ENCODE measurements at places on chromosomes 2 and 18.

GRCh38 chr2:96085541-96086355 lies 30.6 kb downstream of the ADRA2B start:
- no peak for DNase-seq

GRCh38 chr2:32760628-32761027 lies 132.8 kb downstream of the TTC27 start:
- no peak for DNase-seq

DNA sequence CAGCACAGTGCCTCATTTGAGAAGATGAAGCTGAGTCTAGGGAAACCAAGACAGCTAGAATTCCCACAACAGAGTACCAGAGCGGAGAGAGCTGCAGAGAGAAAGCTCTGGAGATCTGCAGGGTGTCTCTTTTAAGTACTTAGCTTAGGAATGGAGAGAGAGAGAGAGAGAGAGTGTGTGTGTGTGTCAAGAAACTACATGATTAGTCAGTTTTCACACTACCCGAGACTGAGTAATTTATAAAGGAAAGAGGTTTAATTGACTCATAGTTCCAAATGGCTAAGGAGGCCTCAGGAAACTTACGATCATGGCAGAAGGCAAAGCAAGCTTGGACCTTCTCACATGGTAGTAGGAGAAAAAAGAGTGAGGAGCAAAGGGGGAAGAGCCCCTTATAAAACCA lies 64.0 kb downstream of the HIBCH start:
- DNase-seq = peak; percentile 67

DNA sequence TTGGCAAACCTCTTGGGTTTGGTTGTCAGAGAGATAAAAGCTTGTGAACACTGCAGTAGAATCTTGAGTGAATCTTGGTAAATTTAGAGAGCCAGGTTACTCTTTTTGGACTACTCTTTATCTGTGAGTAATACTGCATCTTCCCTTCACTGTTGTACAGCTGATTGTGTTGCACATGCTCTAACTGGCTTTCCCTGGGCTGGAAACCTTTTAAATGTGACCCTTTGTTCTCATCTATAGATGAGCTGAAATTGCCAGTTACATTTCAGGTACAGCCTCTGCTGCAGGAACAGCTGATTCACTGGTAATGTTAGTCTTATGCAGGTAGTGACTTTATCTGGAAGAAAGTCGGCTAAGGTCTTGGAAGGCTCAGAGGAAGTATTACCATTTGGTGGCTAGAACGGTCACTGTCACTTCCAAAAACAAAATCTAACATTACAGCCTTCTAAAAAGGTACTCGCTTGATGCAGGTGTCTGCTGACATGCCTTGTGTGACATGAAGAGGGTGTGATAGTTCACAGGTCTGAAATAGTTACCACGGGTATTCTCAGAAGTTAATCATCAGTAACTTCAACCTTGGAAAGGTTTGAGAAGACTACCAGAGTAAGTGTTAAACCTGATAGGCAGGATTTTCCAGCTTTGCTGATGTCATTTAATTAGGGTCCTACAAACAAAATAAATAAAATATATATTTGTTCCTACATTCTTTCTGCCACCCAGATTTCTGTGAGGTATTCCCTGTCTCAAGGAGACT lies 851.1 kb downstream of the SLC4A3 start:
- no peak for DNase-seq

DNA sequence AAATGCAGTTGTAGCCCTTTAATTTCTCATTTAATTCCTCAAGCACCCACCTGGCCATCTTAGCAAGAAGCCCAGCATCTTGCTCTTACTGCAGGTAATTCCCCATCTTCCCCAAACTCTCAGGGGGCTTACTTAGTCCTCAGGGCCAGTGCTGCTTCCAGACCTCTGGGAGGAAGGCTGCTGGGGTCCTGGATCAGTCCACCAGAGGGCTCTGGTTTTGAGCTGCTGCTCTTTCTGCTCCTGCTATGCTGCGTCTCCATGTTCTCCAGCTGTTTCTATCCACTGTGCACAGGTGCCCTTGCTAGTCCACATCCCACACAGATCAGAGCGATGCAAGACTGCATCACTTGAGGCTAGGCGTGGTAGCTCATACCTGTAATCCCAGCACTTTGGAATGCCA lies 34.5 kb upstream of the TMEM87B start:
- DNase-seq = no peak

DNA sequence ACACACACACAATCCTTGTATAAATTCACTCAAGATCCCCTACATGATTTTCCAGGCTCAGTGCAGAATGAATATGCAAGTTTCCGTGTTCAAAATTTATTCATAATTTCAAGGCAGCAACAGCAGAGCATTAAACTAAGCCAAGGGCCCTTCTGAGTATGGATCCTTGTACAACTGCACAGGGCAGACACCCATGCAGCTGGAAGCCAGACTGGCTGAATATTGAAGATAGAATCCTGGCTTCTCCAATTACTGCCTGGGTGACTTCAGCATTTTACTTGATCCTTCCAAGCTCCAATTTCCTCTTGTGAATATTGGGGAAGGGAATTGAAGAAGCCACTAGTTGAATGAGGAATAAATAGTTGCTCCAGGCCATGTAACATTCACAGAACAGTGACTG lies 267.9 kb upstream of the REG3G start:
- no peak for DNase-seq

- DNase-seq = no peak
Observed at GRCh38 chr2:73728043-73728442, 9.1 kb downstream of the TPRKB start.

GRCh38 chr2:29606104-29607037 lies 315.0 kb downstream of the ALK start:
- no peak for DNase-seq

GRCh38 chr2:223300326-223300725 lies 248.3 kb downstream of the KCNE4 start:
- no peak for DNase-seq

DNA sequence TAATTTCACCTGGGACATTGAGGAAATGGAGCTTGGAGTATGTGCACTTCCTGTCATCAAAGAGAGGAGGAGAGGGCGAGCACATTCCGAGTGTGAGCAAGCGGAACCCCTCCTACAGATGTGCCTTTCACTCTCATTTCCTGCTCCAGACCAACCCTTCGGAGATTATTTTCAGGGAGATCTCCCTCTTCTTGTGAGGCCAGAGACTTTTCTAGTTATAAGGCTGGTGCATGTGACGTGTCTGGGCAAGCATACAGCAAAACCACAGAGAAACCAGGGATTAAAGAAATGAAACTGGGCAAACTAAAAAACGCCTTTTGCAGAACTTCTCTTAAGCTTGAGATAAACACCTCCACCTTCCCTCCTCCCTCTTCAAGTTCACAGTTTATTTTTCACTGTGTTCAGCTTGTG lies 409.2 kb upstream of the TCF4 start:
- no peak for DNase-seq

- no peak for DNase-seq
Observed at GRCh38 chr18:8361941-8362471, 247.2 kb upstream of the RAB12 start.

- no peak for DNase-seq
Observed at GRCh38 chr18:13431886-13432285, 213.3 kb downstream of the LDLRAD4 start.

GRCh38 chr2:171004363-171004762 lies 75.3 kb downstream of the GORASP2 start:
- no peak for DNase-seq

DNA sequence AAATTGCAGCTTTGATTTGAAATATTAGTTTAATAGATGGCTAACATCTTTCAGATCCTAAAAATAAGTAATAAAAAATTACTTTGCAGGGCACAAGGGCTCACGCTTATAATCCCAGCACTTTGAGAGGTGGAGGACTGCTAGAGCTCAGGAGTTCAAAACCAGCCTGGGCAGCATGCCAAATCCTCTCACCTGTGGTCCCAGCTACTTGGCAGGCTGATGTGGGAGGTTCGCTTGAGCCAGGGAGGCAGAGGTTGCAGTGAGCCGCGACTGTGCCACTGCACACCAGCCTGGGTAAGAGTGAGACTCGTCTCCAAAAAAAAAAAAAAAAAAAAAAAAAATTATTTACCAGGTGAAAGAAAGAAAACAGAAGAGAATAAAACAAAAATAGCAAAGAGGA lies 449.8 kb downstream of the NRXN1 start:
- DNase-seq = no peak

DNA sequence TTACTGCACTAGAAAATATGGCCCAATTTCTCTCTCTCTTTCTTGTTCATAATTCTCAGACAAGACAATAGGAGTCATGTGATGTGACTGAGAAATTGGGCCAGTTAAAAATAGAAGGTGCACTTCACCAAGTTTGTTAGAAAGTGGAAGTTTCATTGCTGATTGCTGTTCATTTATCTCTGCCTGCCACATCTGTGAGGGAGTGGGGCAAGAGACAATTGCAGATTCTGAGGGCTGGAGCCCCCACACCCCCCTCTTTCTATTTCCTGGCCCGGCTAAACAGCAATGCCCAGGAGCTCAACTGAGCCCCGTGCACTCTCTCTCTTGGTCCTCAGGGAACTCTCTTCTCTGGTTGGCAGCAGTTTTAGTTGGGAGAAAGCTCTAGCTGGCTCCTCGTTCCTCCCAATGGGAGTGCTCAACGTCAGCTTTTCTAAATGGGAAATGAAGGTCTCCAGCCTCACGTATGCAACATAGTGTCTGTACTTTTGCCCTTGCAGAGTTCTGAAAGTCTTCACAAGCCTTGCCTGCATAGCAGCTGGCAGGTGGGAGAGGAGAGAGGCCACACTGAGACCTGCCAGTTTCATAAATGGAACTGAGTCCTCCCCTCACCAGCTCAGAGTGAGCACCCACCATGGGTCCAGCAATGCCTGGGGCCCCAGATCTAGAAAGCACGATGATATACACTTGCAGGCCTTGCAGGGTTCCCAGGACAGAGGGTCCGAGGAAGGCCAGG lies 115.7 kb downstream of the MYCN start:
- no peak for DNase-seq

GRCh38 chr2:192577706-192578105 lies 383.0 kb upstream of the TMEFF2 start:
- no peak for DNase-seq

GRCh38 chr2:112162956-112163355 lies 24.8 kb downstream of the FBLN7 start:
- no peak for DNase-seq

DNA sequence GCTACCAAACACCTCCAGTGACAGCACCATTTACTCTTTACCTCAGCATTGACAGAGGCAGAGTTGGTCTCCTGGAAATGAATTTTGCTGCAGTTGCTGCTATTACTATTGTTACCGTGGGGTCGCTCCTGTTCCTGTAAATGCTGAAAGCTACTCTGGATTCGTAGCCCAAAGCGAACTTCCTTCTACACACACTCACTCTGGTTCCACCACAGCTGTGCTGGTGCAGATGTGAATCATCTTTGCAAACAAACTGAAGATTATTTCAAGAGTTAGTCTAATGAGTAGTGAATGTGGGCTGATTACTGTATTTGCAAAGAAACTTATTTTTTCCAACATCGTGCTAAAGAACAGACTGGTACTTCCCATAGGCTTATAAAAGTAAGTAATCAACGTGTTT lies 304.0 kb downstream of the LPIN1 start:
- DNase-seq = no peak

DNA sequence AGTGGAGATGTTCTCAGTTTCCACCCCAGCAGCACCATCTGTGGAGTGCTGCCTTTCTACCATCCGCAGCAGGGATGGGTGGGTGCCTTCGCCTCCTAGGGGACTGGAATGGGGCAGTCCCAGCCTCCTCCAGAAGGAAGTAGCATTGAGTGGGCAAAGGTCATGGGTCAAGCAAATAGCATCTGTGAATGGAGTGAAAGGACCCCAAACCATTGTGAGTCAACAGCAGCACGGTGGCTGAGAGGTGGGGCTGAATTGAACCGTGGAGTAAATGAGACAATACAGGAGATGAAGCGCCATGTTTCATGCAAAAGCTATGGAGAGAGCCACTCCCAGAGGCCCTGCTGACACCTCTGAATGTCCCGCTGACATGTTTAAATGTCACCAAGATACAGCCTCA lies 9.7 kb downstream of the GPR55 start:
- no peak for DNase-seq

- peak; percentile 93 for DNase-seq
Observed at GRCh38 chr18:77067291-77068061, 65.1 kb downstream of the MBP start.

DNA sequence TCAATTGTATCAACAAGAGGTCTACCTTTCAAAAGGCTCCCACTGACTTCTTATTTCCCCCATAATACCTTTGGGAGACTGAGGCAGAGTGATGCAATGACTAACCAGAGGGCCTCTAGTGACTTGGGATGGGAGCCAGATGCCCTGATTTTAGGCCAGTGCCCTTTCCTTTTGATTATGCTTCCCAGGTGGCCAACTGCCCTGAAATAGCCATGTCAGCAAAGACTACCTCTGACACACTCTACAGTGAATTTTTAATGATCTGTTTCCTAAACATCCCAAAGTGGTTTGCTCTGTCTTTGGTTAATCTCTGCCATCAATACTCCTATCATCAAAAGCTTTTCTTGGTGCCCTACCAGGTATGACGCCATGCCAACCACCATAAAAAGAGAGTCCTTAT lies 65.9 kb upstream of the ZFP36L2 start:
- DNase-seq = no peak

DNA sequence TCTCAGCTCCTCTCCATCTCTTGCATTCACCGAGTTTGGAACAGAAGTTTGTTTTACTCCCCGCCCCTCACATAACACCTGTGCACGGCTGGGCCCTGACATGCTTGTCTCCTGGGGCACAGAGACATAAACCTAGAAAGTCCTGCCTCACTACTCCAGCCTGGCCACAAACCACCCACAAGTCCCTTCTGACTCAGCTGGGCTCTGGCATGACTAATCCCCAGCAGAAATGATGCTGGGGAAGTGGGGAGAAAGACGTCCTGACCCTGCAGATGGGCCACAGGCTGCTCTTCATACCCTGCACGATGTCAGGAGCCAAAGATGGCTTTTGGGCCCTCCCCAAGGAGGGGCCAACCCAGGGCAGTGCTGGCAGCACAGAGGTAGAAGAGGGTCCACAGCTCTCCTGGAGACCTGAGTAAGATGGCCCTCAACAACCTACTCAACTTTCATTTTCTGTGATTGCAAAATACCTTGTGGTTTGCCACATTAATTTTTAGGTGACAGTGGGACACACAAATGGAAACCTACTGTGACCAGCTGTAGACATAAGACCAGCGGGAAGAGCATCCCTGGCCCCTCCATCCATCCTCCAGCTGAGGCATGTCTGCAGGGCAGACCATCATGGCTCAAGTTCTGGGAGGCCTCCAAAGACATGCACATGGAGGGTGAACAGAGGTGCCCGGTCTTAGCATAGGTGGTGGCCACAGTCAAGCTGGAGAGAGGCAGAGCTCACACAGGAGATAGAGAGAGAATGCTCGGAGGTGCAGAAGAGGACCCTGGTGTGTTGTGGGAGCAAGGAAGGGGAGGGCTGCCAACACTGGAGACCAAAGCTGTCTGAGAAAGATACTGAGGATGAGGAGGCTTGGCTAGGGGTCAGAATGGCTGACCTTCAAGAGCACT lies 40.0 kb downstream of the DNMT3A start:
- DNase-seq = peak; percentile 97

GRCh38 chr2:162050513-162050961 lies 23.5 kb downstream of the DPP4 start:
- DNase-seq = no peak

- DNase-seq = no peak
Observed at GRCh38 chr18:36757081-36757480, 71.7 kb downstream of the TPGS2 start.
